ENCODE measurements at places on chromosomes 12 and 14.
A peak's percentile ranks its signal among the peaks of the same experiment; 100 is the strongest.

GRCh38 chr14:26598672-26599131, 869 bp upstream of the NOVA1 start:
- peak; percentile 29 for DNase-seq

GRCh38 chr12:84689638-84690037, 223.0 kb downstream of the SLC6A15 start:
- no peak for DNase-seq

DNA sequence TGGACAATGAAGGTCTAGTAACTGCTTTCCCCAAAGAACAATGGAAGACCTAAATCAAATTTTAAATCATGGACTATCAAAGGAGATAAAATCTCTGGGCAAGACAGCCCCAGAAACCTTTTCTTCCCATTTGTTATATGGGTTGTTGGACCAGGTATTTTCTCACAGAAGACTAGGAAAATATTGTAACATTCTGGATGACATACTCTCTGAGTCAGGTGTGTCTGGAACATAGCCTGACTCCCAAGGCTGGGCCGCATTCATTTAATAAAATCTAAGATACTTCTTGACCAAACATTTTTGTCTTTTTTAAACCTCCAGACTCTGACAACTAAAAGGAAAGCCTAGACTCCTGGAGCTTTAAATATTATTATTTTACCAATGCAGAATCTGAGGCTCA, 87.9 kb downstream of the ATP23 start:
- no peak for DNase-seq

DNA sequence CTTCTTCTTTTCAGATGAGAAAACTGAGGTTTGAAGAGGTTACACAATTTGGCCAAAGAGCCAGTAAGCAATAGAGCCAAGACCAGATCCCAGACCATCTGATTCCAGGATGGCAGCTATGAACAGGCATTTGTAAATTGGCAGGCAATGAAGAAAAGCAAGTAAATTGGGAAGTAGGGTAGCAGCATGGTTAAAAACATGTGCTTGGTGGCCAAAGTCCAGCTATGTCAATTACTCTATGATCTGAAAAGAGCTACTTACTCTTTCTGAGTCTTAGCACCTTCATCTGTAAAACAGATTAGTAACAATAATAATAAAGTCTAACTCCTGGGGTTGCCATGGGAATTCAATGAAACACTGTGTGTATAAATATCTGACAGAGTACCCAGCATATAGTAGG, 60.2 kb upstream of the MDM1 start:
- no peak for DNase-seq

- DNase-seq, result peak; percentile 71
Measured at GRCh38 chr14:51507906-51508511, 143.7 kb upstream of the FRMD6 start.

DNA sequence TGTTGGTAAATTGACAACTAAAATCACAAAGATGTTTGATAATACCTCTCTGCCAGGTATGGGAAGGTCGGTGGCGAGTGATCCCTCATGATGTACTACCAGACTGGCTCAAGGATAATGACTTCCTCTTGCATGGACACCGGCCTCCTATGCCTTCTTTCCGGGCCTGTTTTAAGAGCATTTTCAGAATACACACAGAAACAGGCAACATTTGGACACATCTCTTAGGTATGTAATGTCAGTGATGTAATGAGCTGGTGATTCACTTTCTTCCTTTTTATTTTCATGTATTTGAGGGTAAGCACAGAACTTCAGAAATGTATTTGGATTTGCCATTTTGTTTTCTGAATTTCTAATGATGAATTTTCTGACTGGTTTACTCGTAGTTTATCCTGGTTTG, 42.6 kb upstream of the LRTM2 start:
- DNase-seq, result no peak

- no peak for DNase-seq
Measured at GRCh38 chr14:63051992-63052391, 6.7 kb upstream of the KCNH5 start.

DNA sequence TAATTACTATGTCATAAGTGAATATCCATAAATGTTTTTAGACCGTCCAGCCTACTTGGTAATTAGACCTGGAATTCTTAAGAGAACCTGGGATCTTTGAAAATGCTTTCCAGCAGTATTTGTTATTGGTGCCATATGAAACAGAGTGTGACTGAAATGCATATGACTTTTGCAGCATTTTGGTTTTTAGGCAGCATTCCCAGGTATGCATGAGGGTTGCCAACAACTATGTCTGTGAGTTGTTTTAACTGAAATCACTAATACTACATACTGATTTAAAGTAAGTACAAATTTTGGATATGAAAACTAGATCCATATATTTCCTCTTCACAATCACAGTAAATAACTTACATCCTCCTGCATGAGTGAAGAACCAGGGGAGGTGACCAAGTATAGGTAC, 437.7 kb upstream of the FAR2 start:
- DNase-seq, result no peak

- DNase-seq, result no peak
Measured at GRCh38 chr14:68471029-68471963, 321.6 kb downstream of the ZFP36L1 start.

DNA sequence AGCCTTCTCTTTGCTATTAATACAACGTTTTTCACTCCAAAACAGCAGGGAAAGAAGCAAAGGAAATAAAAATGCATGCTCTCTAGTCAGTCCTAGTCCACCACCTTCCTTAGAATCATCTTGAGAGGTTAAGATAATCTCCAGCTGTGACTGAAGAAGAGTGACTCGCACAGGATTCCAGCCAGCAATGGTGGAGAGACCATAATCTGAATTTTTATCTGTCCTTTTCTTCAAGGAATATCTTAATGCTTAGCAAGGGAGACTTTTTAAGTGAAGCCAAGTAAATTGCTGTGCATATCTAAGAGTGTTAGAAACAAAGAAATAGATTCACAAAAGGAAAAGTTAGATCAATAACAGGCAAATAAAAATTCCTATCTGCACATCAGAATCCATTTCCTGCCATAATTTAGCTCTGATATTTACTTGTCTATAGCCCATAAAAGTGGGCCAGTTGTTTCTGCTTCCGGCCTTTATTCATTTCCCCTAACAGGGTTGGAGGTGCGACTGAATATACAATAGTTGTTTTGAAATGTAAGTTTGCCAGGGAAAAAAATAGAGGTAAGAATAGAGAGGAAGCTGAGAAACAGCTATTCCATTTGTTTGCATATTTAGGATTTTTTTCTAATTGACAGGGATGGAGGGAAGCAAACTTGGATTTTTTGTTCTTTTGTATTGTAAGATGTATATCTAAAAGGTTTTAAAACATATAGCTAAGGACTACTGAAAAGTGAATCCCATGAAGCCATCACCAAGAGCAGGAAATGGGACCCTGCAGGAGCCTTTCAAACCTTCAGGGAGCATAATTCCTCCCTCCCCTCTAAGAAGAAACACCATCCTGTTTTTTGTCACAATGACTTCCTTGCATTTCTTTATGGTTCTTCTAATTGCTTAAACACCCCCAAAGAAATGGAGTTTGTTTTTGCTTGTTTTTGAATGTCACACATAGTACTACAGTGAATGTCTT, 154.0 kb downstream of the ITPR2 start:
- no peak for DNase-seq

DNA sequence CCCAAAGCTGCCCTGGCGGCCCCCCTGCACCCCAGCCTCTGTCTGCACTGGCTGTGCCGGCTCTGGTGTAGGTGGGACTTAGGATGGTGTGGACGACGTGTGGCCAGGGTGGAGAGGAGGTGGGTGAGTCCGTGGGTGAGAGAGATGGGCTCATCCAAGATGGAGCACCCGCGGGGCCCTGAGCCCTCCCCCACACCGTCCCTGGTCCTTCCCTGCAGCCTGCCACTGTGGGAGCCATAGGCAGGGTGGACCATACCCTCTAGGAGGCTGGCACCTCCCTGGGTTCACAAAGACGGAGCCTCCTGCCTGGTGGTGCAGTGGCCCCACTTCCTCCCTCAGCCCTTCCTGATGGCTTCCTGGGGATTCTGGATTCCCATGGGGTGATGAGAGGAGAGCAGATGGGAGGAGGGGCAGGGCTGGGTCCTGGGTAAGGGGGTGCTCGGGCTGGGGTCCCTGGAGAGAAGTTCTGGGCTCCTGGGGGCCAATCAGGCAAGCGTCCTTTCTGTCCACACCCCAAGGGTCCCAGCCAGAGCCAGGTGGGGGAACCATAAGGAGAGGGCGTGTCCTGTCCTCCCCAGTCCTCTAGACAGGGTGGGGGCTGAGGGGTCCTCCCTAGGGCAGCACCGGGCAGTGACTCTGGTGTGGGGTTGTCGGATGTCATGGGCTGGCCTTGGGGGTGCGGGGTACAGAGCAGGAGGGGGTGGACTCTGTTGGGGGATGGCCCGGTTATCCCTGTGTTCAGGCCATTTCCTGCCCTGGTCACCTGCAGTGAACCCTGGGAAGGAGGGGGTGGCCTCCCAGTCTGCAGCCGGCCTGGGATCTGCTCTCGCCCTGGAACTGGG, 384.8 kb downstream of the TMEM121 start:
- no peak for DNase-seq

- no peak for DNase-seq
Measured at GRCh38 chr12:50569321-50569720, 64.5 kb downstream of the DIP2B start.

GRCh38 chr14:64891173-64891838, 11.6 kb upstream of the SPTB start:
- DNase-seq, result no peak

GRCh38 chr14:73723406-73723796, 9.2 kb upstream of the PNMA1 start:
- DNase-seq, result no peak

GRCh38 chr12:83843541-83843940, 1069.1 kb downstream of the SLC6A15 start:
- no peak for DNase-seq

DNA sequence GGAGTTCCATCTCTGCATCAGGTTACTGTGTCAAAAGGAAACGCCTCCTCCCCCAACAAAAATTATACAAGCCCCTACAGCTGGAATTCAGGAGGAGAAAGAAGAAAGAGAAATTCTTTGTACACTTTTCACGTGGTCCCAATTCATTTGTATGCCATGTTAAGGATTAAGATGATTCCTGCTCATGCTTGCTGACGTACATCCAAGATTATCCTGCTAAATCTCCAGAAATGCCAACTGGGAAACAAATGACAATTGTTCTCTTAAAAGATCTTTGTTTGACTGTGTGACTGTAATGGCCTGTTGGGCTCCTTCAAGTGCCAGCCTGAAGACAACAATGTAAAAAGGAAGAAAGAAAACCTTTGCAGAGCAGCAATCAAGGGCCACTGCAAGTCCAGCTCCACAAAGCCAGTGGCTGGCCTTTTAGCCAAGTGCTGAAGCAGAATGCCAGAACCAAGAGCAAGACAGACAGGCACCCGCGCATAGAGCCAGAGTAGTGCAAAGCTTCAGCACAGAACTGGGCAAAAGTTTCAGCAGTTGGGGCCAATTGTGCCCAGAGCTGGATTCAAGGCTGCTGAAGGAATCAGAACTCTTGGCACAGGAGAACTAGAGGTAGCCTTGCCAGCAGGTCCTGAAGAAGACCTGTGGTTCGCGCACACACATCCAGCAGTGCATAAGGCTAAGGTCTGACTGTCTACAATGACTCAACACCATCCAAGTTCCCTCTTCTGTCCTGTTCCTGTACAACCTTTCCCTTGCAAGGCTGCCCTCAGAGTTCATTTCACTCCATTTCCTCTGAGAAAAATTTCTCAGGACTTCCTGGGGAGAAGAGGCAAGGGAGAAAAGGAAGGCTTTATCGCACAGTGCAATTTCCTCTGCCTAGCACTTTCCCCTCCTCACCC, 209.7 kb upstream of the BMP4 start:
- no peak for DNase-seq

GRCh38 chr14:100333827-100334226, 10.7 kb downstream of the SLC25A47 start:
- no peak for DNase-seq

DNA sequence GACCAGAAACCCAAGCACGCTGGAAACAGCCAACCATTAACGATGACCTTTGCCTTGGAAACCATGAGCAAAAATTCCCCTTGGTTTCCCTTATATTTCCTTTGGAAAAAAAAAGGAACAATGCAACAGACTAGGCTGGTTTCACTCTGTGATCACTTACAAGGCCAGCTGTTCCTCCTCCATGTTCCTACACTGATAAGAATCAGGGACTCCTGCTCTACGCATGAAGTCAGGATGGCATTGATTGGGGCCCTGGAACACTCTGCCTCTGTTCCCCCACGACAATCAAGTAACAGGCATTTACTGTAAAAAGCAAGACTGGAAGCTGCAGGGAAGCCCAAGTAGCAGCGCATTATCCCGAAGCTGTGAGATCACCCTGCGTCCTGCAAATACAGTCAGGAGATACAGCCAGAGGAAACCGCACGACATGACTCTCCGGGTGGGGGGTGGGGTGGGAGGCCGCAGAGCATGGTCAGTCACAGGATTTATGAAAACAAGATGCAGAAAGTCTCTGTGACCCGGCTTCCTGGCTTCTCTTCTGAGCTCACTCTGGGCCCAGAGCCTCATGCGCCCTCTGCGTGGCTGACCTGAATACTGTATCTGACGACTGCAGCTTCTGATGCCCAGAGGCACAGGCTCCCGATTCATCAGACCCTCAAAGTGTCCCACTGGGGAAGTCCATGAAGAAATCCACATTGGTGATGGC, 31.1 kb downstream of the SSH1 start:
- DNase-seq, result no peak

DNA sequence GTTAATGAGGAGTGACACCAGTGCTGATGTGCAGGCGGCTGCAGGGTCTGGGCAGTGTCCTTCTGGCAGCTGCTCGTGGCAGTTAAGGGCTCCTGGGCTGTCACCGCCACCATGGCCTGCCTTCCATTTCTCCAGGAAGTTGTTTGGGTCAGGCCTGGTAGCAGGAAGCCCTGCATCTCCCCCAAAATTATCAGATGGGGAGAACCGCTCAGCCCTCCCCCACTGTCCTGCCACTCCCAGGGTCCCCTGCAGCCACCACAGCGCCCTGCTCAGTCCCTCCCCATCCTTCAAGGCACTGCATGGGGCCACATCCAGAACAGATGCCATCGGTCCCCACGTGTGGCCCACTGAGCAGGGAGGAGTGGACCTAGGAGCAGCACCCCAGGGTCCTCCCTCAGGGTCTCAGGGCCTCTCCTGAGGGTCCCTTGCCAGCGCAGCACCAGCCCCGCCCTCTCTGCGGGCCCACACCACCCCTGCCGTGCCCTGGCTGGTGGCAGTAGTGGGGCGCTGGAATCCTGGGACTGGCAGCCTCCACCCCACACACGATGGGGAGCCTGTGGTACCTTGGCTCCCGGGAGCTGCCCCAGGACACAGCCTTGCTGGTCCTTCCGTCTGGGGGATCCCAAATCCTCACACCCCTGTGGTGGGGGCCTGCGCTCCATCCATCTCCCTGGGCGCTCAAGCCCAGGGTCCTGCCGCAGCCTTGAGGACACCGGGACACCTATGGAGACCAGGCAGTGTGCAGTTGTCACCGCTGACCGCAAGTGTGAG, 10.3 kb upstream of the AMN start:
- no peak for DNase-seq

GRCh38 chr14:70988452-70988851, 81.2 kb downstream of the PCNX1 start:
- peak; percentile 25 for DNase-seq

GRCh38 chr14:73339846-73340595, 102.7 kb downstream of the PAPLN start:
- no peak for DNase-seq

- no peak for DNase-seq
Measured at GRCh38 chr12:70652451-70652850, 15.2 kb upstream of the PTPRB start.

- no peak for DNase-seq
Measured at GRCh38 chr14:97331526-97331925, 534.3 kb downstream of the VRK1 start.

- no peak for DNase-seq
Measured at GRCh38 chr14:29392287-29392686, 535.4 kb downstream of the PRKD1 start.

- no peak for DNase-seq
Measured at GRCh38 chr12:45273717-45274271, 57.9 kb downstream of the ANO6 start.

- DNase-seq, result no peak
Measured at GRCh38 chr12:26188641-26189040, 6.7 kb upstream of the SSPN start.

Data from D341Med (cell line).